ENCODE measurements at places on chromosomes 1 and 21. TPM values are rescaled to one million over a fixed set of nuclear protein-coding genes. Genes with fewer than 3 reads are reported as not detected.

DNA sequence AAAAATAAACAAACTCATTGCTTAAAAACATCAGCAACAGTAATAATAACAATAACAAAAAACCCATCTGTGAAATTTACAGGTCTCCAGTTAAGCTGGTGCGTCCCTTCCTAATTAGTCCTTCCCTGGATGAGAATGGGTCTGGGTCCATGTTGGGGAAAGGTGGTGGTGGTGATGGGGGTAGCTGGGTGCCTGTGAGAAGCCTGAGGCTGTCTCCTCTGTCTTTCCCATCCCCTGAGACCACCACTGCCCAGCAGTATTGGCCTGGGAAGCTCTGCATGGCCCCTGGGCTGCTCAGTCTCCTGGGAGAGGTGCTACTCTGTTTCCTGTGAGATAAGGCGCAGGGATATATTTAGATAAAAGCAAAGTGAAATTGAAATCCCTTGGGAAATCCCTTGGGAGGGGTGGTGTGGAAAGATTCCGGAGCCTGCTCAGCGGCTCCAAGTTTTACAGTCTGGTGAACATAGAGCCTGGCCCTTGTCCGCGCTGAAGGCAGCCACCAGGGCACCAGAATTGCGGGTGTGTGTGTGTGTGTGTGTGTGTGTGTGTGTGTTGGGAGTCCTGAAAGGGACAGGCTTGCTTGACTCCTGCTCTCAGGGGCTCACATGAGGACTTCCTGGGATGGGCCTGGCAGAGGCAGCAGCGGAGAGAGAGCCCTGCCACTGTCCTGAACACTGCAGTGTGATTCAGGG lies 150.2 kb downstream of the FOXD2 start:
- DNase-seq, result no peak

GRCh38 chr1:7942214-7942921 lies 1.7 kb upstream of the TNFRSF9 start:
- peak; percentile 85 for DNase-seq

GRCh38 chr1:227038401-227038800 lies 98.3 kb downstream of the COQ8A start:
- no peak for DNase-seq

GRCh38 chr1:87820668-87821334 lies 492.1 kb downstream of the LMO4 start:
- no peak for DNase-seq

- no peak for DNase-seq
These were observed 27.2 kb upstream of the SLC22A15 start for GRCh38 chr1:115949156-115949555.

GRCh38 chr1:224666913-224667312 lies 50.8 kb downstream of the CNIH3 start:
- no peak for DNase-seq

DNA sequence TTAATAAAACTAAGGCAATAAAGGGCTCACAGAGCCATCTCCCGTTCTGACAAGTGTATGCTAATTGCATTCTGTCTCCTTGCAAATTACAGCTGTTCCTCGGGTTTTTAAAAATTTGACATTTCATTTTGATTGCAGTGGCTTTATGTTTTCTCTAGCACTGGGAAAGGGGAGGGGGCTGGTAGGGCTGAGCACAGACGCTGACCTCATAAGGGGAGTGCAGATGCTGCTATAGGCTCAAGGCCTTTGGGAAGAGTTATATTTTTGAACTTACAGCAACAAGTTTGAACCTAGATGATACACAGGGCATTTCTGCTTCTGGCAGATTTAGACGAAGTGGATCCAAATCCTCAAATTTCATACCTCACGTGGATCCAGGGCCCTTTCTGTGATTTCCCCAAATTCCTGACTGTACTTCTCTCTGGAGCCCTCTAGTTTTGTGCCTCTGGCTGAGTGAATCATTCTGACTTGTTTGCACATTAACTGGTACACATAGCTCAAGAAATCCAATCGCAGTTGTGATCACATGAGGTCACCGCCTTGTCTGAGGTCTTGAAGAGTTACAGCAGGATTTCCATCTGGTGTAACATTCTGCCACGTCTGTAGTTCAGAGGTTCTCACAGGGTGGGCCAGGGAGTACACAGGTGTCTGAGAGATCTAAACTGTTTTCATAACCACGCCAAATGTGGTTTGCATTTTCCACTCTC lies 230.3 kb downstream of the C1orf94 start:
- DNase-seq, result no peak

GRCh38 chr21:43287795-43288755 lies 119.3 kb downstream of the CRYAA start:
- DNase-seq, result no peak

GRCh38 chr1:174726167-174726879 lies 273.4 kb upstream of the CACYBP start:
- no peak for DNase-seq

GRCh38 chr1:97759078-97759477 lies 161.8 kb downstream of the DPYD start:
- DNase-seq, result no peak

- DNase-seq, result no peak
These were observed 53.9 kb upstream of the LBR start for GRCh38 chr1:225481738-225482137.

The PLA2G5 gene
- polyA plus RNA-seq, result 25.6 TPM

The HSPA6 gene
- polyA plus RNA-seq, result 0.65 TPM

The LRRC38 gene
- polyA plus RNA-seq, result 4.4 TPM

The SPRR2A gene
- not detected for polyA plus RNA-seq

The SIK1 gene
- polyA plus RNA-seq, result 1.4 TPM

All from heart left ventricle (tissue), 16 donors.